ENCODE measurements at places on chromosomes 3 and 15. TPM values are rescaled to one million over a fixed set of nuclear protein-coding genes. Genes with fewer than 3 reads are reported as not detected.

BSN gene
- 0.50 TPM for polyA plus RNA-seq

CACNA2D2 gene
- polyA plus RNA-seq = 4.7 TPM

- no peak for DNase-seq
These were observed 7.3 kb downstream of the TYRO3 start for GRCh38 chr15:41566121-41566885.

GRCh38 chr3:15010664-15011063, 54.5 kb downstream of the MRPS25 start:
- no peak for DNase-seq

DNA sequence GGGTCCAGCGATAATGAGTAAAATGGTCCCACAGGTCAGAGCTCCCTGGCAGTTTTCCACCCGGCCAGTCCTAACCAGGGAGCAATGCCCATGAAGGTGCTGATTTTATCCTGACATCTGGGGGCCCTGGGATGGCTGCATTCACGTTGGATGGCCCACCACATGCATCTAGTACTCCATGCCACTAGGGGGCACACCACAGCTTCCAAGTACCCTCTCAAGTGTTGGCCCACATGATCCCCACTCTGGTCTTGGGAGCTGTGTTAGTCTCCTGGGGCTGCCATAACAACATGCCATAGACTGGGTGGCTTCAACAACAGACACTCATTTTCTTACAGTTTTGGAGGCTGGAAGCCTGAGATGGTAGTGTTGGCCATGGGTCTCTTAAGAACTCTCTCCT, 225.5 kb downstream of the SLCO3A1 start:
- peak; percentile 76 for DNase-seq

AADACL2 gene
- polyA plus RNA-seq = not detected

FOXB1 gene
- polyA plus RNA-seq = 5.4 TPM

All from GM23338 (cell line).